ENCODE measurements at places on chromosomes 12 and 14.

DNA sequence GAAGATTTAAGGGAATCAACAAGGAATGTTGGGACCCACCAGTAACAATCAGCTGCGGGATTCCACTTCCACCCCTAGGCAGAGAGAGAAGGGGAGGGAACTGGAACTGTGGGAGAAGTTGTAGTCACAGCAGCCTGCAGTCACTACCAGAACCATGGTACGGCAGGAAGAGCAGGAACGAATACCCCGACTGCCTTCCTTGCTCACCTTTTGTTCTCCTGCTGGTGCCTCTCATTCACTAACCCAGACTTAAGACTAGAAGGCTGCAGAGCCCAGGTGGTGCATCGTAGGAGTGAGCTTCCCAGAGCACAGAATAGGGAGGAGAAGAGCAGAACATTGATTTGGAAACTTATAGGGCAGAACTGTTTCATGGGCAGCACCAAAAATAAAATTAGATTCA lies 154.2 kb downstream of the DYRK2 start:
- DNase-seq: no peak

DNA sequence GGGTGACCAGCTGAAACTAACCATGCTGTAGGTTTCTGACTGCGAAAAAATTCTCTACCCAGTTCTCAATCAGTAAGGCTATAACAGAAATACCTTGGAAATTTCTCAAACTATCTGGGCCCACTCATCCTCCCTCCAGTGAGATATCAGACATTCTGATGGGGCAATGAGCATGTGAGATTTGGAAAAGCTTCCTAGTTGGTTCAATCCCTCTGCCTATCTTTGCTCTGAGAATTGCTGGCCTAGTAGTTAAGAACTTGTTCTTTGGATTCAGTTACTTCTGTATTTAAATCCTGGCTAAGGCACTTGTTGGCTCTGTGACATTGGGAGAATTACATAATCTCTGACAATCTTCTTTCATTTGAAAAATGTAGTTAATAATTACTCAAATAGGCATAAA lies 119.4 kb downstream of the SLC15A5 start:
- DNase-seq: no peak

GRCh38 chr14:69270795-69271708 lies 11.1 kb downstream of the GALNT16 start:
- DNase-seq: no peak

GRCh38 chr12:48773686-48774085 lies 15.2 kb downstream of the ADCY6 start:
- DNase-seq: no peak

DNA sequence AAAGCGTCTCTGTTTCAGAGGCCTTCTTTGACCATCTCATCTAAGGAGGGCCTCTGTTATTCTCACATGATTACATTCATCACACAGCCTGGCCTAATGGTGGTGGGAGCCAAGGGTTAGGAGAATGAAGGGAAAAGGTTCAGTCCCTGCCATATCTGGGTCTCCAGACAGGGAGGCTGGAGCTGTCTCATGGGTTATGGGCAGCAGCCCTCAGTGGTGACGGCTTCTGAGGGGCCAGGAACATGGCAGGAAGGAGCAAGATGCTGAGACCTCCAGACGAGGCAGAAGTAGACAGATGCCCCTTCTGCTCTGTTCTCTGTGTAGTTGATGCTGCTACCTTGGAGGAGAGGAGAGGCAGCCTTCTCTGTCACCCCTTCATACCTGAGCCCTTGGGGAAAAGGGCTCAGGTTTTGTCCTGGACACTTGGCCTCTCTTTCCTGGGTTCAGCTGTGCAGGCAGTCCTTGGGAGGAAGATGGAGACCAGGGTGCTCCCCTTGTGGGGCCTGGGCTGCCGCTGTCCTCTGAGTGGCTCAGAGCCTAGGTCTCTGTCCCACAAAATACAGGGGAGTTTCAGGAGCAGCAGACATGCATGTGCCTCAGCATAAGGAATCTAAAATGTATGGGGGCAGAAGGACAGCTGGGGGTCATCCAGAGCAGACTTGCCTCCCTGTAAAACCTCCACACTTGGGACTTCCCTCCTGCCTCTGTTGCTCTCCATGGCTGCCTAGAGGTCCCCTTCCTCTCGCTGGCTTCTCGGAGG lies 3.6 kb downstream of the IFI27L2 start:
- no peak for DNase-seq

DNA sequence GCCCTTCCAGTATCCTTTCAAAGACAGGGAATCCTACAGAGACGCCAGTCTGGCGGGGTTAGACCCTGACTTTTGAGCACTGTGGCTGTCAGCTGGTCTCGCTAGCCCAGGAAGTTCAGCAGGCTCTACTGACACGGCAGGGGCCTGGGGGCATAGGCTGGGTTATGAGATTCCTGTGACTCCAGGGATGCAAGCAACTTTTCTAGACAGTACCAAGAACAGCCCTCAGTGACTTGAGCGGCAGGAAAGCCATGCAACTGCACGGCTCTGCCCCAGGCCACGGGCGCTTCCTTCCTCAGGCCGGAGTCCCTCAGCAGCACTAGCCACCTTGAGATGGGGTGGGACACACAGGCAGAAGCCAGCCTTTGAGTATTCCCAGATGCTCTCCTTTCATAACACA lies 5.1 kb upstream of the SIVA1 start:
- no peak for DNase-seq

- peak; percentile 32 for DNase-seq
These were observed 1.5 kb downstream of the KDM2B start for GRCh38 chr12:121579190-121579791.

- no peak for DNase-seq
These were observed 2.7 kb downstream of the CHST11 start for GRCh38 chr12:104459368-104459909.

DNA sequence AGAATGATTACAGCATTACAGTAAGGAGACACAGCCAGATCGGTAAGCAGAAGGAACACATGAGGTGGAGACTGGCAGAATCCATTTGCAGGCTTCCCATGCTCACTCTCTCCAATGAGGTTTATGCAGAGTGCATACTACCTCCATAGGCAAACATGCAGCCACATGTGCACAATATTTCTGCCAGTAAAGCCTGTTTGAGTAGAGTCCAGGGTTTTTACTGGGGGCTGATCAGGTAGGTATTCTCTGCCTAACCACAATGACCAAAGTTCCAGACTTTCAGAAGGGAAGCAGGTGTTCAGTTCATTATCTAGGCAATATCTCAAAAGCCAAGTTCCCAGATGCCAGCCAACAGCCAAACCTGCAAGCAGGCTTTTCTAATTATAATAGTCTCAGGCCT lies 31.1 kb downstream of the INTS13 start:
- no peak for DNase-seq

- DNase-seq: no peak
These were observed 146.8 kb upstream of the LRIG3 start for GRCh38 chr12:59067083-59067482.

GRCh38 chr12:122989225-122989839 lies 8.9 kb downstream of the ARL6IP4 start:
- DNase-seq: no peak

DNA sequence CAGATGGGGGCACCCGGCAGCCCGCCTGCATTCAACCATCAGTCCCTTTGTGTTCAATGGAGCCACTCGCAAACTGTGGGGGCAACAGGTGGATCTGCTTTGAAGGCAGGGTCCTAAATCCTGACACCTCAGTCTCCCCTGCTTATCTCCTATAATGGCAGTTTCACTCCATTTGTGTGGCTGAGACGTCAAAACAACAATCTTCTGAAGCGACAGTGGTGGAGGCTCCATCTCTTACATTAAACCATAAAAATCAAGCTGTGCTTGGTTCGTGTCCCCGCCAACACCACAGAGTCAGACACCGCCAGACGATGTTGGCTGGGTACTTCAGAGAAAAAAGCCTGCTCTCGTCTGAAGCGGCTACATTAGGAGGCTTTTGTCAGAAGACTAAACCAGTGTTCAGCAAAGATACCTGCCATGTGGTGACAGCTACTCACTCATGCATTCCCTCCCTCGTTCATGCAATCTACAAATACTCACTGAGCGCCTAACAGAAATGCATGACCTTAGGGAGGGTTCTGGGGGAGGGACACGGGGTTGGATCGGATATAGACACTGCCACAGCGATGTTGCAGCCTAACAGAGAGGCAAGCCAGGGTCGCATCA lies 253.9 kb downstream of the FOXN3 start:
- DNase-seq: no peak

Data from stimulated activated naive CD4-positive, alpha-beta T cell treated with Interleukin-2 at 50 U/mL for 16 hours (primary cell).